ENCODE measurements at places on chromosomes 4 and X.

GRCh38 chr4:167730769-167731168 lies 361.6 kb upstream of the ANXA10 start:
- DNase-seq, result no peak

GRCh38 chrX:153564047-153564606 lies 34.8 kb downstream of the CCNQ start:
- no peak for DNase-seq

GRCh38 chr4:16206301-16206700 lies 20.0 kb downstream of the TAPT1 start:
- DNase-seq, result no peak

- DNase-seq, result no peak
These were observed 148.9 kb upstream of the RBPJ start for GRCh38 chr4:26171941-26172340.

GRCh38 chr4:182337366-182337765 lies 94.2 kb downstream of the TENM3 start:
- no peak for DNase-seq

DNA sequence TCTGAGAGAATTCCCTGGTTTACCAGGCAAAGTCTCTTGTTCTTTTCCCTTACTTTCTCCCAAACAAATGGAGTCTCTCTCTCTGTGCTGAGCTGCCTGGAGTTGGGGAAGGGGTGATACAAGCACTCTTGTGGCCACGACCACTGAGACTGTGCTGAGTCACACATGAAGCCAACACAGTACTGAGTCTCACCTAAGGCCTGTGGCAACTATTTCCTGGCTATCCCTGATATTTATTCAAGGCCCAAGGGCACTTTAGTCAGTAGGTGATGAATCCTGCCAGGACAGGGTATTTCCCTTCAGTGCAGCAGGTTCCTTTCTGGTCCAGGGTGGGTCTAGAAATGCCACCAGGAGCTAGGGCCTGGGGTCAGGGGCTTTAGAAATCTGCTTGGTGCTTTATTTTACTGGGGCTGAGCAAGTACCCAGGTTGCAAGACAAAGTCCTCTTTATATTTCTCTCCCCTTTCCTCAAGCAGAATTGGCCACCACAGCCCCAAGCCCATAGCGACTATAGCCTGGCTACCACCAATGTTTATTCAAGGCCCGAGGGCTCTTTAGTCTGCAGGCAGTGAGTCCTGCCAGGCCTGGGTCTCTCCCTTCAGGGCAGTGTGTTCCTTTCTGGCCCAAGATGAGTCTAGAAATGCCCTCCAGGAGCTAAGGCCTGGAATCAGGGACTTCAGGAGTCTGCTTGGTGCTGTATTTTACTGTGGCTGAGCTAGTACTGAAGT lies 10.5 kb downstream of the ARL13A start:
- no peak for DNase-seq

DNA sequence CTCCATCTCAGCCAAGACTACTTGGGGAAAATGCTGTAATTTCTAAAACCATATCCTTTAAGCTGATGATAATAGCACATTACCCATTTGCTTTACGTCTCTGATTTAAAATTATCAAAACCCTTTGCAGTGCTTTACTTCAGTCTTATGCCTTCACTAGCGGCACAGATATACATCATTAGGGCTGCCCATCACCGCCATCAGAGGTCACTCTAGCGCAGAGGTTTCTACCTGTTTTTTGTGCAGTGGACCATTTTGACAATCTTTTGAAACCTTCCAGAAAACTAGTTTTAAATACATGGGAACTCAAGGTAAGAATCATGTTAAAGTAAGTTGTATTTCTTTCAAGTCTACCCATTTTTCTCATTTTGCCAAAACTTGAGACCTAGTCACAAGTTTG lies 592.5 kb downstream of the PPARGC1A start:
- no peak for DNase-seq

- no peak for DNase-seq
These were observed 319.6 kb downstream of the PTTG2 start for GRCh38 chr4:38279650-38280322.

- peak; percentile 30 for DNase-seq
These were observed 580 bp downstream of the NAF1 start for GRCh38 chr4:163166041-163166579.

All from stimulated activated CD4-positive, alpha-beta T cell treated with anti-CD3 and anti-CD28 coated beads, Interleukin-15, amount 100 ng/mL, for 48 hours (primary cell).